SK-N-SH treated with all-trans-retinoic acid at 6 μM for 48 hours (cell line): ENCODE measurements at places on chromosomes 6 and 20.

GRCh38 chr6:15616261-15616660 lies 46.6 kb downstream of the DTNBP1 start:
- ATAC-seq: no peak

DNA sequence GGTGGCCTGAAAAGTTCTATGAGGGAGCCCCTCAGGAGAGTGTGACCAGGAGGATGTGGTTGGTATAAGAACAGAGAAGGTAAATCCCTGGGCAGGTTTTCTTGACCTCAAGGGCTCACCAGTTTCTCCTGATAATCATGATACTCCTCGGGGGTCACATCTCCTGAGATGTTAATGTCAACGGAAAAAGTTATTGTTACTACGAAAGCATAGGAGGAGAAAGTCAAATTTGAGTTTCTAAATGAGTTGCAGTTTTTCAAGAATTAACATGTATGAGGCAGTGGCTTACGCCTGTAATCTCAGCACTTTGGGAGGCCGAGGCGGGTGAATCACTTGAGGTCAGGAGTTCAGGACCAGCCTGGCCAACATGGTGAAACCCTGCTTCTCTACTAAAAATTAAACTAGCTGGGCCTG lies 23.4 kb downstream of the MGME1 start:
- ATAC-seq: no peak

DNA sequence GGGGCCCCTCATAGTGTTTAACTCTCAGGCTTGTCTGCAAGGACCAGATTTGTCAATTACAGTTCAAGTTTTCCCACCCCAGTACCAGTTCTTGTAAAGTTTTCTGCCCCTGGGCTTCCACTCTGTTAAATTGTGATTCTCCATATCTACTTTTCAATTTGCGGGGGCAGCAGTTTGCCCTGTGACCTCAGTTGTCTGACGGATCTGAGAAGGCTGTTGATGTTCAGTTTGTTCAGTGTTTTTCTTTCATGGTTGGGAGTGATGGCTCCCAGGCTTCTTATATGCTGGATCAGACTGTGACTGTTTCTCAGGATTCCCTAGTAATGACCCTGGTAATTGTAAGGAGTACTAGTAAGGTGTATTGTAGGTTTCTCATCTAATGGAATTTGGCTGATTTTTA lies 101.0 kb upstream of the GGTLC1 start:
- ATAC-seq: no peak

- ATAC-seq: no peak
Observed at GRCh38 chr6:711925-712324, 19.0 kb upstream of the EXOC2 start.

DNA sequence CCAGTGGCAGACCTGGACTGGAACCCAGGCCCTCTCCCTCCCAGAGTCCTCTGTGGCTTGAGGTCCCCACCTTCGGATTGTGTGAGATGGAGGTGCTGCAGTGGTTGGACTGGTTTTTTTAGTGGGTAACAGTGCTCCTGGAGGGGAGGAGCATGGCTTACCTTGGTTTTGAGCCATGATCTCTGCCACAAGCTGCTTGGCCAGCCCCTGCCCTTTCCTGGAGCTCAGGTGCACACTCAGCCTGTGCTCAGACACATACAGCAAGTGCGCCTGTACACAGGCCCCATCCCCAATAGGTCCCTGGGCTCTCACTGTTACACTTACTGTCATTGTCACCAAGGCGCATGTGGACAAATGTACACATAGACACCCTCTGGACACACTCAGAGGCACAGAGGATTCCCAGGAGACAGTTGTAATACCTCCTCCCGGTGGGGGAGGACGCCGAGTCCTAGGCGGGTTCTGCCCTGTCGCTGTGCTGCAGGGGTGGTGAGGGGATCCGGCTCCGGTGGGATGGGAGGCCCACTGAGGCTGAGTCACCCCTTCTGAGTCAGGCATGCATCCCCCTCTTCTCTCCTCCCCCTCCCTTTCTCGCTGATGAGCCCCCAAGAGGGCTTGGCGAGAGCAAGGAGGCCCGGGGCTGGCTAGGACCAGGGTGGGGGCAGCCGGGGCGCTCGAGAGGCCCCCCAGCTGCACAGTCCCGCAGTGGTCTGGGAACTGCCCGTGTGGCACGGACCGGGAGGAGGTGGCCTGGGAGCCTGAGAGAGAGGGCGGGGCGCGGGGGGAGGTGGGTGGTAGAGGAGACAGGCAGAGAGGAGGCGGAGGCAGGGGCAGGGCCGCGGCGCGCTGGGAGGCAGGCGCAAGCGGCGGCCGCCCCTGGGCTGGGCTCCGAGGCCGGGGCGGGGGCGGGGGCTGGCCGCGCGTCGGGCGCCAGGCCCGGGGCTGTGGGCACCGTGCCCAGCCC lies 522 bp upstream of the EPB41L1 start:
- ATAC-seq: peak; percentile 91

GRCh38 chr20:12019715-12020114 lies 102.0 kb downstream of the BTBD3 start:
- ATAC-seq: no peak

- ATAC-seq: no peak
Observed at GRCh38 chr20:55693641-55694040, 311.7 kb downstream of the CBLN4 start.
